ENCODE measurements at places on chromosomes 13 and 19. TPM values are rescaled to one million over a fixed set of nuclear protein-coding genes. Genes with fewer than 3 reads are reported as not detected.

The HSH2D gene
- total RNA-seq: 0.38 TPM

The LGALS7B gene
- not detected for total RNA-seq

The ZNF837 gene
- 1.0 TPM for total RNA-seq

The ZNF83 gene
- 54.8 TPM for total RNA-seq

The TEX26 gene
- not detected for total RNA-seq

The RASL11A gene
- 80.2 TPM for total RNA-seq

The SIGLEC10 gene
- total RNA-seq: not detected

Data from subcutaneous adipose tissue (tissue), 4 donors.